ENCODE measurements at places on chromosomes 11 and 22.

- no peak for DNase-seq
Observed at GRCh38 chr11:9399466-9399865, 15.0 kb downstream of the IPO7 start.

- DNase-seq = no peak
Observed at GRCh38 chr11:99443276-99443675, 422.5 kb downstream of the CNTN5 start.

GRCh38 chr22:41435560-41435959 lies 11.0 kb downstream of the TOB2 start:
- no peak for DNase-seq

- DNase-seq = no peak
Observed at GRCh38 chr11:72085621-72086351, 5.1 kb downstream of the LRRC51 start.

- DNase-seq = no peak
Observed at GRCh38 chr22:32696089-32696488, 105.4 kb upstream of the TIMP3 start.

- no peak for DNase-seq
Observed at GRCh38 chr11:61712846-61713245, 32.7 kb downstream of the DAGLA start.

DNA sequence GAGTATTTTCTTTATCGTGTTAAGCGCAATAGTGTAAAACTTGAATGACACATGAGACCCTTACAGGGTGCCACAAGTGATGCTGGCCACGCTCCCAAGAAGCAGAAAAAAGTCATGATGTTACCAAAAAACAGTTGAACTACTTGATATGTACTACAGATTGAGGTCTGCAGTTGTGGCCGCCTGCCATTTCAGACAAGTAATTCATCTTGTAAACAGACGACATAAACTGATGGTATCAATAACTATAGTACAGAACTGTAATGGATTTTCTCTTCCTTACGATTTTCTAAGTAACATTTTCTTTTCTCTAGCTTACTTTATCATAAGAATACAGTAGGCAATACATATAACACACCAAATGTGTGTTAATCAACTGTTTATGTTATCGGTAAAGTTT lies 5.5 kb downstream of the CD59 start:
- DNase-seq = no peak

GRCh38 chr11:44270403-44271273 lies 39.3 kb downstream of the ALX4 start:
- DNase-seq = no peak

DNA sequence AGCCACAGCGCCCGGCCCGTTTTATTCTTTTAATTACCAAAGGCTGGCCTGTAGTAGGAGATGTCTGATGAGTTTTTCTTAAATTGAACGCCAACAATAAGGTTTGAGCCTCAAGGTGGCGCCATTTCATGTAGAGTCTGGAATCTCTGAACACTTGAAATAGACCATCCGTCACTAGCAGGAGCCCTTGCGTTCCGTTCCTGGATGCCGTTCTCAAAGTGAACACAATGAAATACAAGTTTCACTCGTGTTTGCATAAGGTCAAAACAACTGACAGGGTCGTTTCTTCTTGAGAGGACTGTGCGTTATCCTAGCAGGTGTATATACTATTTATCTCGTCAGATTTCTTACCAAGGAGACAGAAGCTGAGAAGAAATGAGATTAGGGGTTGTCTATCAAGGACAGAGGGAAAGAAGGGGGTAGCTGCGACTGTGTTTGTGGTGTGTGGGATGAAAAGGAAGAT lies 18.7 kb upstream of the SCGB1D1 start:
- DNase-seq = peak; percentile 49

- no peak for DNase-seq
Observed at GRCh38 chr22:45597460-45598192, 74.0 kb upstream of the ATXN10 start.

GRCh38 chr11:64372802-64373597 lies 14.0 kb downstream of the RPS6KA4 start:
- no peak for DNase-seq

- no peak for DNase-seq
Observed at GRCh38 chr22:28920757-28921584, 37.6 kb downstream of the ZNRF3 start.

- DNase-seq = no peak
Observed at GRCh38 chr11:68009391-68010089, 587 bp upstream of the ALDH3B1 start.

- no peak for DNase-seq
Observed at GRCh38 chr11:66981976-66982578, 7.0 kb downstream of the C11orf86 start.

GRCh38 chr11:108960501-108960900 lies 295.6 kb downstream of the DDX10 start:
- no peak for DNase-seq

DNA sequence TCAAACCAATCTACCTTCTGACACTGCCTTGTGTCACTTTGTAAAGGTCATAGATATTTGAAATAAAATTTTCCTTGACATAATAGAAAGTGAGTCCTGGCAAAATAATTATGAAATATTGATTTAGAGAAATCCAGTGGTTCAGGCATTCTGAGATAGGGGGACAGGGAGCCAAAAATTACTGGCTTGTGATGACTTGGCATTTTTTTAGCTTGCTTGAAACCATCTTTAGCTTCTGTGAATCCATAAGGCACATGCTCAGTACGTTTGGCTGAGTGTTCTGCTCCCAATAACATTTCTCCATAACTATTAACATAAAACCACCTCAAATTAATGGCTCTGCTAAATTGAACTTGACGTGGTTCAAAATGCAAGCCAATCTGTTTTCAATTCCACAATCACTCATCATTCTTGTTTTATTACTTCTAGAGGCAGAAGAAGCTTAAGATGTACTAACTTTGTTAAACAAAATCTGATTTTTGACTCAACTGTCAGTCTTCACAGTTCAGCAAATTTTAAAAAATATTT lies 209.0 kb downstream of the LRRC4C start:
- DNase-seq = no peak

GRCh38 chr11:129286813-129287212 lies 88.8 kb upstream of the BARX2 start:
- DNase-seq = no peak

- DNase-seq = no peak
Observed at GRCh38 chr22:32325416-32325801, 32.3 kb upstream of the RFPL3 start.

DNA sequence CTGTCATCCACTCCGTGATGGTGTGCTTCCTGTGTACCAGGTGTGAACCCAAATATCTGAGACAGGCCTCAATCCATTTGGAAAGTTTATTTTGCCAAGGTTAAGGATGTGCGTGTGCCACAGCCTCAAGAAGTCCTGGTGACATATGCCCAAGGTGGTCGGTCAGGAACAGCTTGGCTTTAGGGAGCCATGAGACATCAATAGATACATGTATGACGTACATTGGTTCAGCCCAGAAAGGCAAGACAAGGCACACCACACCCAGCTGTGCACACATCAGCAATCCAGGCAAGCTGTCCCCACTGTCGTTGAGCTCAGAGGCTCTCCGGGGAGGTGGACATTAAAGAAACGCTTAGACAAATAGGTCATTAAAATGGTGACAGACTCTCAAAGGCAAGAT lies 56.8 kb upstream of the SHANK2 start:
- no peak for DNase-seq

Measured in CD4-positive, alpha-beta T cell (primary cell).